ENCODE measurements at places on chromosomes 7 and 10.

DNA sequence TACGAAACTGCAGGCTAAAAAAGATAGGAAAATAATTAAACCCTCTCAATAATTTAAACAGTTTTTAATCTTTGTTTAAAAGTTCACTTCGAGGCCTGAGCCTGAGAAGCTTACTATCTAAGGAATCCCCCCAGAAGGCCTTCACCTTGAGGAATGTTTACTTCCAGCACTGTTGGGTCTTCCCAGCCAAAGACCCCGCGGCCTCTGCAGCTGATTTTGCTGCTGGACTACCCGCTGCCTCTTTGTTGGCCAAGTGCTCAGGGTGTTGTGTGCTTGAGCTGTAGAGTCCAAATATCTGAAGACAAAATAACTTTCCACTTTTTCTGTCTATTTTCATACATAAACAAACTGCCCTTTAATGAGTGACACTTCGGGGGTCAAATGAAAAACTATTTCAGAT, 292.7 kb downstream of the GLRX3 start:
- DNase-seq = no peak

- DNase-seq = no peak
These were observed 8.8 kb upstream of the DUSP5 start for GRCh38 chr10:110488940-110489339.

GRCh38 chr7:50718876-50719275, 63.8 kb downstream of the GRB10 start:
- DNase-seq = no peak

DNA sequence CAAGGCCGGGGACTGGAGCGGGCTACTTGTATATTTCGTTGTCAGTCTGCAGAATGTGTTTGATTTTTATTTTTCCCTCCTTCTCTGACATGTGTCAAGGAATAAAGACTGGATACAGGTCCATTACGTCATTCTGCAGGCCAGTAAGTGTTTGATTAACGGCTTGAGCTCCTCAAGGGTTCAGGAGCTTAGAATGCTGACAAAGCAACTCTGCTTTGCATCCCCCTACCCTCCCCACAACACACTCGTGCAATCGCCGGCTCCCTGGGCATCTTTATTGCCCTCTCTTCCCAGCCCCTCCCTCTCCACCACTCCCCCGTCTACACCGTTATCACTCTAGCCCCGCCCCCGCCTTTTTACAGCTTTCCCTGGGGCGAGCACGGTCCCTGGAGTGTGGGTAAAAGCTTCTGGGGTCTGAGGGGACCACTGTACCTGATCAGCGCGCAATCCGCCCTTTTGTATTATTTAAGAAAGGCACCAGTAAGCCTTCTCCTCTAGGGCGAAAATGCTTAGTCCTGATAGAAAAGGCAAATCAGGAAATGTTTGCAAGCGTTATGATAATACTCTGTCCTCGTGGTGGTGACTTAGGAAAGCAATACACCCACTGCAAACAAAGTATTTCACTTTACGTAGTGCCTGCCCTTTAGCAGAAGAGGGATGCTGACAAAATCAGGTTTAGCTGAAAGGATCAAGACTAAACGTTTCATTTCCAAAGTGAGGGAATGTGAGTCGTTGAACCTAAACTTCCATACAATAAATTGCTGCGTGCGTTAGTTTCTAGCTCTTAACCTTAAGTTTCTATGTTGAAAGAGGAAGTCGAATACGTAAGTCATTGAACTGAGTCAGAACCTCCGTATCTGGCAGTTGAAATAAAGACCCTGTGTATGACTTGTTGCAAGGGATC, 1.4 kb upstream of the CREB5 start:
- DNase-seq = peak; percentile 87

DNA sequence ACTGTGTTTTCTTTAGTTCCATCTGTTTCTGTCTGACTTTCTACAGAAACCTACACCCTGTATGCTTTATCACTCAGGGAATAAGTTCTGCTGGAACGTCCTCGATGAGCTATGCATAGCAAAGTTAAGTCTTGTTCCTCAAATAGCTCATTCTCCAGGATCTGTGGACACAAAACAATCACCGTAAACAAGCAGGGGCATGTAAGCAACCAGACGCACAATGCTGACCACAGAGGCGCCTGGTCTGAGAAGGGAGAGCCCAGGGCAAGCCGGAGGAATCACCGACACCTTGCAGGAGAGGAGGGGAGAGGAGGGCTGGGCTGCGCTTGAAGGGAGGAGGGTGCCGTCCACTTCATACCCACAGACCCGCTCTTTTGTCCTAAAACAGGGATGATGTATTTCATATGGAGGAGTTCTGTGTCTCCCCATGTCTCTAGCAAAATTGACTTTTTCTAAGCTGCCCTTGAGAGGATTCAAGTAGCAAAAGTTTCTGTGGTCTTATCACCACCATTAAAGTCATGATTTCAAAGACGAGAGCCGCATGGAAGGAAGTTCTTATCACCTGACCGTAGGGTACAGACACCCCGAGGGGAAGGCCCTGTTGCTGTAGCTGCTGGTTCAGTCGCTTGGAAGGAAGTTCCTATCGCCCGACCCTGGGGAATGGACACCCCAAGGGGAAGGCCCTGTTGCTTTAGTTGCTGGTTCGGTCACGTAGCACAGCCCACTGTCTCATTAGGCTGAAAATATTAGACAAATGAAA, 14.3 kb downstream of the CALML3 start:
- no peak for DNase-seq

DNA sequence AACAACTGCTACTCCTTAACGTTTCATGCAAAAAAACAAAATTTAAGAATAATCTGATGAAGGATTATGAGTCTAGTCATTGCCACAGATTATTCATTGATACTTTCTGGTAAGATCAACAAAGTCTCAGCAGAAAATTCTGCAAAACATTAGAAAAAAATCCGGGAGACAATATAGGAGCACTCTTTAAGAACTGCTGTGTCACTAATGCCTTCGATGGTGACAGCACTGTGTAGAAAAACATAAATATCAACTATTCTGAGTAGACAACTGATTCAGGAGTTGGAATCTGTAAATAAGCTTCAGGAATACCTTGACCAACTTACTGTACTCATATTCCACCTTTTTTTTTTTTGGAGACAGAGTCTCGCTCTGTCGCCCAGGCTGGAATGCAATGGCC, 69.0 kb downstream of the CYTH3 start:
- DNase-seq = no peak

GRCh38 chr10:18699849-18700840, 40.9 kb downstream of the ARL5B start:
- no peak for DNase-seq

GRCh38 chr10:101014230-101014884, 14.7 kb downstream of the LZTS2 start:
- peak; percentile 48 for DNase-seq

- no peak for DNase-seq
These were observed 74.9 kb downstream of the HDAC9 start for GRCh38 chr7:18570441-18570840.

DNA sequence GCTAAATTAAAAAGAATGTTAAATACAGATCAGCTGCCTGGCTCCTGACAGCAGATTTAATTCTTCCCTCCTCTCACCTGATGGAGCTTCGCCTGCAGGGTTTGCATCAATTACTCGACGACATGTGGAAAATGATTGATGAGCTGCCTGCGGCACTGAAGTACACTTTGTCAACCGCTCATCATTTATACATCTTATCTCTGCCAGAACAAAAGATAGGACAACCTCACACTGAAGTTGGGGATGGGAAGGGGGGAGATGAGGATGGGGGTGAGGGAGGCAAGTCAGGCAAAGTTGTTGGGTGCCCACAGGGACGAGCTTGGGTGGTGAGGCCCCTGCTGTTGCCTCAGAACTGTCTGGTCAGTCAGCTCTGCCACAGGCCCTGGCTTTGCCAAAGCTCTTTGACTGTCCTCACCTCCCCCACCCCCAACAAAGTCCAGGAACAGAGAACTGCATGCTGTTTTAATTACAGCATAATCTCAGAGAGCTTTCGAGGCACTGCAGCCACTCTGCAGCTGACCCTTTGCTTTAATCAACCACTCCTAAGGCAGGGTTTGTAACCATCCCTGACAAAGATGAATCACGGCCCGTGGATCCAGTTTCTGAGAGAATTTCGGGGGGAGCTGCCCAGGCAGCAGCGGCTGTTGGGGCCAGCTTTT, 702.3 kb downstream of the LRMDA start:
- DNase-seq = no peak

GRCh38 chr10:19967981-19968380, 151.7 kb downstream of the PLXDC2 start:
- no peak for DNase-seq

GRCh38 chr7:29408841-29409243, 154.8 kb upstream of the PRR15 start:
- peak; percentile 54 for DNase-seq
